ENCODE measurements at places on chromosomes 7 and 10.

DNA sequence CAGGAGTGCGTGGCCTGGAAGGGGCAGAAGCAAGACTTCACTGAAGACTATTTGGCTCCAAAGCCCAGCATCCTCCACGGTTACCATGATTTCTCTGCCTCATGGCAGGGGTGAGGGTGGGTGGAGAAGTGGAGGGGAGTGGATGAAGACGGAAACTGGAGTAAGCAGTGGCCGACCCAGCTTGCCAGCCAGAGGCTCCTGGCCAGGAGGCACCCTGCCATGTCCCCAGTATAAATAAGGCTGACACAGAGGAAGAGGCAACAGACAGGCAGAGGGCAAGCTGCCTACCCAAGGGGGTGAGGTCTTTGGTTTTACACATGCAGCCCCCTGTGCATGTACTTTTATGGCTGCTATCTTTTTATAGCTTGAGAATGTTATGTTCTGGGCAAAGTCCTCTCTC is 102.6 kb upstream of the TBX20 start:
- no peak for DNase-seq

GRCh38 chr7:134828361-134828760 is 48.9 kb downstream of the CALD1 start:
- DNase-seq = no peak

- DNase-seq = no peak
Observed at GRCh38 chr10:73959484-73960243, 38.3 kb upstream of the VCL start.

DNA sequence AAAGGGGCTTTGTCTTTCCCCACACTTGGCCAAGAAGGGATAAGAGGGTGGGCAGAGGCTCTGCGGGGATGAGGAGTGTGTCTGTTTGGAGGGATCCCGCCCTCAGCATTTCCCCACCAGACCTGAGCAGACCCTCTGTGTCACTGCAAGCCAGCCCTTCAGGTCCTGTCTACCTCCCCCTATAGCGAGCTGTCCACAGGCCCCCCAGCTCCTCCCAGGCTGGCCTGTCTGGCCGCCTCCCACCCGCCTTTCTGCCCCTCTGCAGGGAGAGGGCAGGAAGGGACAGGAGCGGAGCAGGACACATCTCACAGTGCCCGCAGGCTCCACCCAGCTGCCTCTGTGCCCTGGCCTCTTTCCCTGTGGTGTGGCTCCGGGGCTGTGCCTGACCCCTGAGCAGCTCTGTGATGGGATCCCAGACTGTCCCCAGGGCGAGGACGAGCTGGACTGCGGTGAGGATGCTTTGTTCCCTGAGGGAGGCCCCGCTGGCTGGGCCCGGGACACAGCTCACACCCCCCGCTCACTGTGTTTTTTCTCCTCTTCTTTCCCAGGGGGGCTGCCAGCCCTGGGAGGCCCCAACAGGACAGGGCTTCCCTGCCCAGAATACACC is 17.5 kb upstream of the ZNF467 start:
- no peak for DNase-seq

Data from stimulated activated CD4-positive, alpha-beta T cell treated with anti-CD3 and anti-CD28 coated beads, Interleukin-1b, Interleukin-23, amount 100 ng/mL, for 1 hour (primary cell).